Motor neuron (in vitro differentiated cells): ENCODE measurements at places on chromosomes 11 and 22.

DNA sequence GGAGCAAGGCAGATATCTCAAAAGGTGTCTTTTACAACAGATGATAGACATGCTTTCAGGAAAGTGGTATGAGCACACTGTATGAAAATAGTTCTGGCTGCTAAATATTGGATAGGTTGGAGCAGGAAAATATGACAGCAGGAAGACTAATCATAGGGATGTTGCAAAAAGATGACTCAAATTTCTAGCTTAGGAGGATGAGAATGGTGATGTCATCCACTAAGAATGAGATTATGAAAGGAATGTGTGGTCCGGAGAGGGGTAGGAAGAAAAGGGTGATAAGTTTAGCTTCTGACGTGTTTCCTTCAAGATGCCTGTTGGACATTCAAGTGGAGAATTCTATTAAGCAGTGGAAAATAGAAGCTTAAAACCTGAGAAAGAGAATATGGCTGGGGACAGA, 46.4 kb downstream of the RCN1 start:
- ATAC-seq, result peak; percentile 84

DNA sequence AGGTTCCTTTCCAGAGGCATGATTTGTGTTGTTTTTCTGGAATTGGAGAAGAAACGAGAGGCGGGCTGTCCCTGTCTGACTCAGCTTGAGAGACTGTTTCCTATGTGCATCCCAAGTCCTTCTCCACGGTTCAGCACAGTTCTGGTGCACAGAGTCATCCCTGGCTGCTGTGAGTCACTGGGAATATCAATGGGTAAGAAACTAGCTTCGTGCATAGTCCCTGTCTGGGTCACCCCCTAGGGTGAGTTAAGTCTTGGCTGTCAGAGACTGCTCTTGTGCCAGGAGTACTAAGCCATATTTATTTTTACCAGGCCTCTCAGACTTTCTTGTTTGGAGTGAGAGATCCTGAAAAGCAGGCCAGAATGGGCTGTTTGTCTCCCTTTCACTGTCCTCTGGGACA, 2.4 kb upstream of the LRP4 start:
- ATAC-seq, result peak; percentile 23

GRCh38 chr11:17816232-17816931, 81.8 kb downstream of the KCNC1 start:
- no peak for ATAC-seq

DNA sequence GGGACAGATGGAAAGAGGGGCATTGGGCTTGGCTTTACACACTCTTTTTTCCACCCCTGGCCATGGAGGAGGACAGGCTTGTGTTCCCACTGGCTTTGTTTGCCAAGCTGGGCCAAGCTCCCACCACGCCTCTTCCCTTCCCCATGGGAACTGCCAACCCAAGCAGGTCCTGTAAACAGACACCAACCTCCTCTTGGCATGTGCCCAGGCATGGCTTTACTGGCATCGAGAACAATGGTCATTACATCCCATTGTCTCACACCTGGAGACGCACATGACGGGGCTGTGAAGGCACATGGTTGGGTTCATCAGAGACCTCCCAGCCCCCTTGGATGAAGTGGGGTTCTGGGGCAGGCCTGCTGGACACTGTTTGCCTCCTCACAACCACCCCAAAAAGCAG, 11.7 kb downstream of the SEC14L3 start:
- no peak for ATAC-seq

DNA sequence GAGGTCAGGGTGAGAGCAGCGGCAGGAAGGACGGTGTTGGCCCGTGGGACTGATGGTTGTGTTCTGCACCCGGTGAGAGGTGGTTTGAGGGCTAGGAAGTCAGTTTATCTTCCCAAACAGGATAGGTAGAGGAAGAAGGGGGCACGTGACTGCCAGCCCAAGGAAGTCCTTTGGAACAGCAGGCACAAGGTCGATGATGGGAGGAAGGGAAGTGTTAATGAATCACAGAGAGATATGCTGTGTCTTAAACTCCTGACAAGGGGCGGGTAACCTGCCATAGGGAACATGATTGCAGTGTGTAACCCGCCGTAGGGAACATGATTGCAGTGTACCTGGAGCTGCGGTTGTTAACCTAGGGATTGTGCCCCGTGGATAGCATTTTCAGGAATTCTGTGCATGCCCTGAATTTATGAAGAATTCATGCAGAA, 49.0 kb downstream of the PRR5L start:
- ATAC-seq, result no peak

DNA sequence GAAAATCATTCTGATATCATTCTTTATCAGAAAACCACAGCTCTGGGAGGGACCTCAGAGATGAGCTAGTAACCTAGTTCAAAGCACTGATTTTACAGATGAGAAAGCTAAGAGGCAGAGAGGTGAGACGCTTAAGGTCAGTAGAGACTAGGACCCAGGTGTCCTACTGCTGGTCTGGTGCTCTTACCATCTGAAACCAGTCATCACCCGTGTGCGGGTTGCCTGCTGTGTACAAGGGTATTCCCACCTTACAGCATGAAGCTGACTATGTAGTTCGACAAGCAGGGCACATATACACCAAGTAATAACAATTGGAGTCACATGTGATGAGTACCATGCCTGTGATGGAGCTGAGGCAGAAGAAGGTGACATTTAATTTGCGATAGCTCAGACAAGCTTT, 133.7 kb downstream of the ADAMTS15 start:
- ATAC-seq, result no peak

GRCh38 chr11:60396799-60397198, 540 bp downstream of the MS4A14 start:
- peak; percentile 73 for ATAC-seq

DNA sequence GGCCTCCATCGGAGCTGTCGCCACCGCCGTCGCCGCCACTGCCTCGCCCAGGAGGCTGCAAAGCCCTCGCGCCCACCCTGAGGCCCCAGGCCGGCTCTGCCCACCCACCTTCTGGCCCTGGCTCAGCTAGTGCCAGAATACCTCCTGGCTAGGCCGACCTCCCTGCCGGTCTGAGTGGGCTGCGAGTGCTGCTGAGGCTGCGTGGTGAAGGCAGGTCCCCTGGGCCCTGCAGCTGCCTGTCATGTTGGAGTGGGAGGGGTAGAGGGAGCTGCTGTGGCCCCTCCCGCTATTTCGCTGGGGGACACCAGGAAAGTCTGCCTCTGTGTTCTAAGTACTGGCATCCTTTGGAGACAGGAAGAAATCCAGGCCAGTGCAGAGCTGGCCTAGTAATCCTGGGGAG, 34.2 kb downstream of the LRRC10B start:
- ATAC-seq, result peak; percentile 37

- peak; percentile 47 for ATAC-seq
Measured at GRCh38 chr11:15629690-15630321, 515.1 kb downstream of the INSC start.

GRCh38 chr22:37214731-37215030, 2.4 kb upstream of the SSTR3 start:
- ATAC-seq, result no peak

DNA sequence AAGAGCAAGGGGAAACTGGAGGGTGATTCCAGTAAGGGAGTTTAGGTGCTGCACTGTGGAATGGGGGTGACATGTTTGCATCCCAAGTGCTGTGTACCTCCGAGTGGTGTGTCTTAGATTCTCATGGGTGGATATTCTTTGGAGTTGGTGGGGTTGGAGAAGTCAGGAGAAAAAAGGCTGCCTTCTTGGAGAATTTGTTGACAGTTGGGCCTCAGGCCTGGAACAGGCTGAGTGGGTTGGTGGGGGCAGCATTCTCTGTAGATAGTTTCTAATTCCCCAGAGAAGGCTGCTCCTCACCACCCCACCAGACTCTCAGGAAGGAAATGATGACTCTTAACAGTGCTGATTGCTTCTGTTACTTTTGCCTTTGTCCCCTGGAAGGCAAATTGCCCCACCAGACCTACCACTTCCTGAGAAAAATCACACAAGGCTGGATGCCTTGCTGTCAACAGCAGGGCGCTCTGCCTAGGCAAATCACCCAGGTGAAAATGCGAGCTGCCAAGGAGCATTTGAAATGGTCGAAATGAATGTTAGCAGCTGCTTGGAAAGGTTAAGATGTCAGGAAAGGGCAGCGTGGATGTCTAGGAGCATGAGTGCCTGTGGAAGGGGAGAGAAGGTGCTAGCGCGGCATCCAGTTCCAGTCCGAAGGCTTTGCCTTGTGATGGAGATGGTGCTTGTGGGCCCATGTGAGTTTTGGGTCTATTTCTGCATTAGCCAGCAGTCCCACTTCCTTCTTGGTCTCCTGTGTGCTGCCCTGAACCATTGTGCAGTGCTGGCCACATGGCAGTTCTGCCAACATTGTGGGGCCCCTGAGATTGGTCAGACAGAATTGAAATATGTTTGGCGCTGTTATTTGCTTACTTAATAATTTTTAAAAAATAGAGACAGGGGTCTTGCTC, 29.7 kb upstream of the SORL1-AS1 start:
- ATAC-seq, result no peak

DNA sequence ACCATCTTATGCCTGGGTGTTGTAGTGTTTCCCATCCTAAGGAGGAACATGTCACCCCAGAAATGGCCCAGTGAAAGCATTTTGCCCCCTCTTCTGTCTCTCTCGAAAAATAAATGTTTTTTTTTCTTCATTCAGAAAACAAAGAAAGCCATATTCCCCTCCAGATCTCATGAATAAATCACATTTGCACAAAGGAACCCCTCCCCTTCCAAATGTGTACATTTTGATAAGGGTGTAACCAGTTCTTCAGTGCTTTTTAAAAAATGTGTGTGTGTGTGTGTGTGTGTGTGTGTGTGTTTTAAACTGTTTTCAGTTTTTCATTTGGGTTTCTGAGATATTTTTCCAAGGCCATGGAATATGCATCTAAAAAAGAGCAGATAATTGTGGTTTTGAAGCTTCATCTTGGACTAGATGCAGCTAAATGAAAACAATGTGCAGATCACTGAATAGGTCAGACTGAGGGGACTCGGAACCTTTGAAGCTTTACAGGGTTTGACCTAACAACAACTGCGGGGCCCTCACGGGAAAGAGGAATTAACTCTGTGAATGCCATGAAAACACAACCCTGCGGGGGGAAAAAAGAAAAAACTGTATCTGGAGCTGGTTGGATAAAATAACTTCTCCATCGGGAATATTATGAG, 76.4 kb downstream of the YAP1 start:
- ATAC-seq, result no peak

DNA sequence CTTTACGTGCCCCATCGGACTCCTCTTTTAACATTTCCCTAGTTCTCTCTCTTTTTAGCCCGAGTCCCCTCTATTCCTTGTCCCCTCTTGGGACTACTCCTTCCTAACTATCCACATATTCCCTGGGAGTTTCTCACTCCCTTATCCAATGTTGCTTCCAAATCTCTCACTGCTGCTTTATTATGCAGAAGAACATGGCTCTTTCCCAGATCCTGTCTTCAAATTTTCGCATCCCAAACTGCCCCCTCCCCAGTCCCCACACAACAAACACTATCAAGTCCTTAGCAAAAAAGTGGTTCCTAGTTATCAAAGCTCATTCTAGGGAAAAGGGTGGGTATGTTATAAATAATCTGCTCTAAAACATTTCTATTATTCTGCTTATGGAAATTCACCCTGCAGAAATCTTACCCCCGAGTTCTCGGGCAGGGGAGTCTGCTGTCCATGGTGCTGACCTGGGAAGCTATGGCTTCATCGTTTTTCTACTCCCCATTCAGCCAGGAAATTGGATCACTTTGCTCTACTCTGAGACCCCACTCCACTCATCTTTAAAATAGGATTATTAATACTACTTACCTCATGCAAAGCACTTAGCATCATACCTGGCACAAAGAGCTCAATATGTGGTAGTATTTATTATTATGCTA, 393.5 kb downstream of the BUD13 start:
- no peak for ATAC-seq

- no peak for ATAC-seq
Measured at GRCh38 chr11:65489035-65489705, 9.7 kb upstream of the MALAT1 start.

DNA sequence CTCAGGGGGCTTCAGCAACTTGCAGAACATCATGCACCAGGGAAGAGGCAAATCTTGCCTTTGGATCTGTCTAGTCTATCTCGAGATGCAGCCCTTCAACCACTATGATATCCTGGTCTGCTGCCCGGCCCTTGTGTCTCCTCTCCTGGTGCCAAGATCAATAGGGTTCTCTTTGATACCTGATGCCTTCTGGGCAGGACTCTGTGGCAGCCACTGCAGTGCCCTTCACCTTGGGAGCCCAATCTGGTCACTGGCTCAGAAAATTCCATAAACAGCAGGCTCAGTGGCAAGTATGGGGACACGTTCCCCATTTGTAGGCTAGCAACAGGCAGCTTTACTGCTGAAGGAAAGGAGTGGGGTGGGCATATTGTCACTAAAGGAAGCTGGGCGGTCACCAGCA, 23.4 kb downstream of the SYN3 start:
- ATAC-seq, result peak; percentile 29

DNA sequence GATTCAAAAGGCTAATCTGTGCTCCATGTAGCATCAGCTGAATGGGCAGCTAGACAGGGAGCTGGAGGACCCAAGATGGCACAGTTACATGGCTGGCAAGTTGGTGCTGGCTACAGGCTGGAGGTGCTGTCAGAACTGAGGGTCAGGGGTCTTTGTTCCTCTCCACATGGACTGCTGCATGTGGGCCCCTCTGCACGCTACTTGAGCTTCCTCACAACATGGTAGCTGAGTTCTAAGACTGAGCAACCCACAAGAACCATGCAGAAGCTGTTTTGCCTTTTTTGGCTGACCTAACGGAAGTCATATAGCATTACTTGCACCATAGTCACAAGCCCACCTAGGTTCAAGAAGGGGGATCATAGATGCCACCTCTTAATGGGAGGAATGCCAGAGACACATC, 196.1 kb downstream of the GRIK4 start:
- no peak for ATAC-seq

DNA sequence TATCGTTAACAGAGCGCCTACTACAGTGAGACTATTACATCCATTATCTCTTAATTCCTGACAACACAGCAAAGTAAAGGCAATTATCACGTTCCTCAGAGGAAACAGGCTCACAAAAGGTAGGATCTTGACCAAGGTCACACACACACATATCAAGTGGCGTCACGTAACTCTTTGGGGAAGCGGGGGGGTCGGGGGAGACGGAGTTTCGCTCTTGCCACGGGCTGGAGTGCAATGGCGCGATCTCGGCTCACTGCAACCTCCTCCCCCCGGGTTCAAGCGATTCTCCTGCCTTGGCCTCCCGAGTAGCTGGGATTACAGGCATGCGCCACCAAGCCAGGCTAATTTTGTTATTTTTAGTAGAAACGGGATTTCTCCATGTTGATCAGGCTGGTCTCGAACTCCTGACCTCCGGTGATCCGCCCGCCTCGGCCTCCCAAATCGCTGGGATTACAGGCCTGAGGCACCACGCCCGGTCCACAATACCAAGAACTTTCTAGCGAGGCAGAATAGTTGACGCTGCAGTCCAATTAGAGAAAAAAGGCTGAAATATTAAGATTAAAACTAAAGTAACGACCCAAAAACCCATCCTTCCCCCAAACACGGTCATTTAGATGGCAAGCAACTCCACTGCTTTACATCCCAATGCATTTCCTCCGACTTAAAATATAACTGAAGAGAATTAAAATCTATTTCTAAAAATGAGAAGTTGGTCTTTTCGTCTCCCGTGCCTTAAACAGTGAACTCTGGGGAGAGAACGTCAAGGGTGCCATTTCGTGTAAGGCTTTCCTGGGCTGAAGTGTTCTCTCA, 1.2 kb downstream of the DDX17 start:
- ATAC-seq, result no peak
